ENCODE measurements at places on chromosomes 16 and 17.

- no peak for DNase-seq
Observed at GRCh38 chr17:28949185-28950016, 1.9 kb downstream of the PHF12 start.

GRCh38 chr17:19386051-19386929 is 700 bp downstream of the MFAP4 start:
- DNase-seq: no peak

- DNase-seq: no peak
Observed at GRCh38 chr16:2584729-2585650, 47.2 kb downstream of the PDPK1 start.

DNA sequence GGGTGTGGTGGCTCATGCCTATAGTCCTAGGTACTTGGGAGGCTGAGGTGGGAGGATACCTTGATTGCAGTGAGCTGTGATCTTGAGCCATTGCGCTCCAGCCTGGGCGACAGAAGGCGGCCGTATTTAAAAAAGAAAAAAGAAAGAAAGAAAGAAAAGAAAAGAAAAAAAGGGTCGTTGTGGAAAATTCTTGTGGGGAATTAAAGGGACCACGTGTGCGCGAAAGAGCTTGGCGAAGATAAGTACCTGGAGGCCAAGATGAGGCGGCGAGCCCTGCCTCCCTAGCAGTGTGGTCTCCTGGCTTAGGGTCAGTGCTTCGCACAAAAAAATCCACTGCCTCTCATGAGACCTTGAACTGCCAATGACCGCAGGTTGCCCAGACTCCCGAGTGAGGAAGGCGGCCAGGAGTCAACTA is 728 bp upstream of the NMT1 start:
- no peak for DNase-seq

DNA sequence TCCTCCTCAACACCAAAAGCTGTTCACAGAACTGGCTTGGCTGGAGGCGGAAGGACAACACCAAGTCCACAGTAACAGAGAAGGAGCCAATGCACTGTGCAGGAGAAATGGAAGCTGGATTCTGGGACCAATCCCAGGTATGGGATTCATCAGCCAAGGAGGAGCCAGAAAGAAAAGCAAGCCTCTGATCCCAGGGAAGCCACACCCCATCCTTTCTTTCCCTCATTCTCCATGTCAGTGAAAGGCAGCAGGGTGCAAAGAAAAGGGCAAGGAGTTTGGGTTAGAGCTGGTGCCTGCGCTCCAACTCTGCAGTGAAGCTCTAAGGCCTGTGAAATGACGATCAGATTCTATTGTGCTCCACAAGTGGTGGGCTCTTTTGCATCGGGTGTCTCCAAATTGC is 11.0 kb downstream of the DCAKD start:
- DNase-seq: no peak

GRCh38 chr16:89197033-89197632 is 3.2 kb downstream of the SLC22A31 start:
- DNase-seq: no peak

All from GM12864 (cell line).